Subcutaneous preadipocyte (primary cell): ENCODE measurements at places on chromosomes 4 and X. TPM values are rescaled to one million over a fixed set of nuclear protein-coding genes. Genes with fewer than 3 reads are reported as not detected.

SMPX gene
- not detected in 2 replicates for total RNA-seq

NLGN3 gene
- 0.20 and 0.37 TPM in 2 replicates for total RNA-seq

SPARCL1 gene
- 1.1 TPM in 1 of 2 replicates, not detected in the other for total RNA-seq

TTC29 gene
- total RNA-seq: not detected in 2 replicates

PAGE4 gene
- not detected in 2 replicates for total RNA-seq

POU4F2 gene
- total RNA-seq: not detected in 2 replicates

CD38 gene
- total RNA-seq: under 0.01 TPM in 1 of 2 replicates, not detected in the other

POLN gene
- total RNA-seq: 2.2 and 3.5 TPM in 2 replicates

ING2 gene
- total RNA-seq: 5.5 and 6.5 TPM in 2 replicates

NR3C2 gene
- total RNA-seq: 0.78 and 1.1 TPM in 2 replicates

SMS gene
- 124 and 194 TPM in 2 replicates for total RNA-seq

CITED1 gene
- 0.37 and 2.0 TPM in 2 replicates for total RNA-seq

GEMIN8 gene
- 12.9 and 15.8 TPM in 2 replicates for total RNA-seq

FREM3 gene
- total RNA-seq: not detected in 2 replicates

TLR7 gene
- not detected in 2 replicates for total RNA-seq

SYTL4 gene
- total RNA-seq: 2.6 and 4.7 TPM in 2 replicates

C4orf51 gene
- not detected in 2 replicates for total RNA-seq

IL2 gene
- not detected in 2 replicates for total RNA-seq

DYNLT3 gene
- 22.8 and 24.2 TPM in 2 replicates for total RNA-seq

LRCH2 gene
- total RNA-seq: 4.3 and 4.8 TPM in 2 replicates

IGSF1 gene
- total RNA-seq: under 0.01 TPM in 1 of 2 replicates, not detected in the other

GUCY1A1 gene
- total RNA-seq: under 0.01 and 0.37 TPM in 2 replicates

ADH1A gene
- total RNA-seq: not detected in 2 replicates

RHOXF2 gene
- total RNA-seq: not detected in 2 replicates

DCUN1D4 gene
- total RNA-seq: 30.5 and 40.8 TPM in 2 replicates

SHISA3 gene
- total RNA-seq: 0.37 and 1.4 TPM in 2 replicates

ARMCX2 gene
- total RNA-seq: 31.3 and 35.3 TPM in 2 replicates

PIR gene
- total RNA-seq: 11.9 and 12.1 TPM in 2 replicates

TCEAL5 gene
- under 0.01 TPM in 1 of 2 replicates, not detected in the other for total RNA-seq

EMD gene
- 32.7 and 38.5 TPM in 2 replicates for total RNA-seq

TMEM31 gene
- total RNA-seq: 0.73 TPM in 1 of 2 replicates, not detected in the other

MAGEA12 gene
- not detected in 2 replicates for total RNA-seq

SLC4A4 gene
- total RNA-seq: under 0.01 and 0.20 TPM in 2 replicates

ABCG2 gene
- 0.37 and 0.39 TPM in 2 replicates for total RNA-seq

HSFX4 gene
- not detected in 2 replicates for total RNA-seq

SGMS2 gene
- total RNA-seq: 80.5 and 109 TPM in 2 replicates

NPY2R gene
- under 0.01 TPM in 1 of 2 replicates, not detected in the other for total RNA-seq

NUDT11 gene
- 10.3 and 12.1 TPM in 2 replicates for total RNA-seq

HAND2 gene
- 9.9 and 15.4 TPM in 2 replicates for total RNA-seq

CLIC2 gene
- 9.4 and 15.1 TPM in 2 replicates for total RNA-seq

XAGE1A gene
- not detected in 2 replicates for total RNA-seq

PABPC5 gene
- total RNA-seq: 2.5 and 4.0 TPM in 2 replicates

ARHGAP24 gene
- 52.0 and 59.9 TPM in 2 replicates for total RNA-seq
